ENCODE measurements at places on chromosomes 12 and 14.

GRCh38 chr14:88790501-88791251 lies 2.1 kb downstream of the EML5 start:
- no peak for DNase-seq

GRCh38 chr12:9169979-9170634 lies 38.1 kb downstream of the PZP start:
- no peak for DNase-seq

DNA sequence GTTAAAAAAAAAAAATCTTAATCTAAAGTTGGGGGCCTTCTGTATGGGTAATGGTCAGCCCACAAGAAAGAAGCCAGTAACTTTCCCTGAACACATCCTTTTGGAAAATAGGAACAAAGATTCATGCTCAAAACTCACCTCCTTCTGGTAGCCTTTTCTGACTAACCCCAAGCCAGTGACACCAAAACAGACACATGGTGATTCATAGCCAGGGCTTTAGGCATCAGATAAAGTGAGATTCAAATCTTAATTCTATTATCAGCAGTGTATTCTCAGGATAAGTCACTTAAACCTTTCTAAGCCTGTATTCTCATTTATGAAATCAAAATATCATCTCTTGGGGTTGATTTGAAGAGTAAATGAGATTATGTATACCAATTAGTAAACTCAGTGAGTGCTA lies 4.9 kb downstream of the ATP5MC2 start:
- no peak for DNase-seq

DNA sequence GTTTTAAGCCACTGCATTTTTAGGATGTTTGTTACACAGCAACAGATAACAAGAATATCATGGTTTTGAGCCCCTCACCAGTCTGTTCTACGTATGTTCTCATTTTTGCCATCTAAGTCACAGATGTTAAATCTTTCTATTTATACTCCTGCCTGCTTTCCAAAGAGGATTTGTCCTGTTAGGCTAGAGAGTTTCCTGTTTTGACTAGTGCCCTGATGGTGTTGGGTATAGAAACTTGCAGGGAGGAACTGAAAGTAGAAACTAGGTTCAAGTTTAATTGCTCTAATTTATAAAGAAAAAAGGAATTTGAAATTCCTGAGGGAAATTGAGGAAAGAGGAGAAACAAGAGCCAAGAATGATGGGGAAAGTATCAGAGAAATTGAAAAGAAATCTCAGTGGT lies 74.4 kb upstream of the COCH start:
- no peak for DNase-seq

GRCh38 chr12:111171832-111172231 lies 197.1 kb downstream of the PHETA1 start:
- DNase-seq = no peak

- peak; percentile 74 for DNase-seq
Measured at GRCh38 chr14:75720842-75721498, 59.9 kb downstream of the TTLL5 start.

GRCh38 chr12:48681399-48681709 lies 684 bp downstream of the KANSL2 start:
- DNase-seq = no peak

DNA sequence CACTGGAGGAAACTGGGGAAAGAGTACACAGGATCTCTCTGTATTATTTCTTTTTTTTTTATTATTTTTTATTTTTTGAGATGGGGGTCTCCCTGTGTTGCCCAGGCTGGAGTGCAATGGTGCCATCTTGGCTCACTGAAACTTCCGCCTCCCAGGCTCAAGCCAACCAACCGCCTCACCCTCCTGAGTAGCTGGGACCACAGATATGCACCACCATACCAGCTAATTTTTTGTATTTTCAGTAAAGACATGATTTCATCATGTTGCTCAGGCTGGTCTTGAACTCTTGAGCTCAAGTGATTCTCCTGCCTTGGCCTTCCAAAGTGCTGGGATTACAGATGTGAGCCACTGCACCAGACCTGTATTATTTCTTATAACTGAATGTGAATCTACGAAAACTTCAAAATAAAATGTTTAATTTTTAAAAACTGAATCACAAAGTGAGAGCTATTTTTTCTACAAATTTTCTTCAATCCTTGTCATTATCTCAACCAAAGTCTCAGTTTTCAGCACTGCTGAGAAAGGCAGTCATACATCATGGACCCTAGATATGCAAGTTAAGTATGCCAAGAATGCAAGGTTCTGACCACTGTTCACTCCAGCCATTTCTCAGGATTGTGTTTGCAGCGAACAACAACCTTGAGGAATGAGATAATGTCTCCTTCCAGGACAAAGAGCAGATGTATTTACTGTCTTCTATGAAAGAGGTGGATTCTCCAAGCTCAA lies 2.4 kb downstream of the EAPP start:
- DNase-seq = no peak

DNA sequence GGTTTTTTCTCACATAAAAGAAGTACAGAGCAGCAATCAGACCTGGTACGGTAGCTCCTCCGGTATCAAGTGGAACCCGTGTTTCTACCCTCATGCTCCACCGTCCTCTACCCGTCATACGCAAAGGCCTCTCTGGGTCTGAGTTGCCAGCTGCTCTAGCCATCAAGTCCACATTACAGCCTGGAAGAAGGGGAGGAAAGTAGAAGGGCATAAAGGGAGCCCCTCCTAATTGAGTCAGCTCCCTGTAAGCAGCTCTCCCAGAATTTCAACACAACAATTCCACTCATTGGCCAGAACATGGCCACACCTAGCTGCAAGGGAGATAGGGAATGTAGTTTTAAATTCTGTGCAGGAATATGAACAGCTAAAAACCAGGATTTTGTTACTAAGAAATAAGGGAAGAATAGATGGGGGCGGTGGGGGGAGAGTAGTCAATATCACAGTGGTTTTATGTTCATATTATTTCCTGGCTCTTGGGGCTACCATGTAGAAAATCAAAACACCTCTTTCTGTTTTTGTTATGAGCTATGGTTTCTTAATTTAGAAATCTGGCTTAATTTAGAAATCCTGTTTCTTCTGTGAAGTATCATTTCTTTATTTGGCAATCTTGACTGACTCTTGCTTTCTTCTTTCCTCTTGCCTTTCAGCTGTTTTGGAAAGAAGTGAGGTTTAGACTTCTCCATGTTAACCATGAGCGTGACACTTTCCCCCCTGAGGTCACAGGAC lies 103.9 kb downstream of the AKAP6 start:
- no peak for DNase-seq

- DNase-seq = peak; percentile 91
Measured at GRCh38 chr14:55354500-55354899, 57.1 kb downstream of the ATG14 start.

DNA sequence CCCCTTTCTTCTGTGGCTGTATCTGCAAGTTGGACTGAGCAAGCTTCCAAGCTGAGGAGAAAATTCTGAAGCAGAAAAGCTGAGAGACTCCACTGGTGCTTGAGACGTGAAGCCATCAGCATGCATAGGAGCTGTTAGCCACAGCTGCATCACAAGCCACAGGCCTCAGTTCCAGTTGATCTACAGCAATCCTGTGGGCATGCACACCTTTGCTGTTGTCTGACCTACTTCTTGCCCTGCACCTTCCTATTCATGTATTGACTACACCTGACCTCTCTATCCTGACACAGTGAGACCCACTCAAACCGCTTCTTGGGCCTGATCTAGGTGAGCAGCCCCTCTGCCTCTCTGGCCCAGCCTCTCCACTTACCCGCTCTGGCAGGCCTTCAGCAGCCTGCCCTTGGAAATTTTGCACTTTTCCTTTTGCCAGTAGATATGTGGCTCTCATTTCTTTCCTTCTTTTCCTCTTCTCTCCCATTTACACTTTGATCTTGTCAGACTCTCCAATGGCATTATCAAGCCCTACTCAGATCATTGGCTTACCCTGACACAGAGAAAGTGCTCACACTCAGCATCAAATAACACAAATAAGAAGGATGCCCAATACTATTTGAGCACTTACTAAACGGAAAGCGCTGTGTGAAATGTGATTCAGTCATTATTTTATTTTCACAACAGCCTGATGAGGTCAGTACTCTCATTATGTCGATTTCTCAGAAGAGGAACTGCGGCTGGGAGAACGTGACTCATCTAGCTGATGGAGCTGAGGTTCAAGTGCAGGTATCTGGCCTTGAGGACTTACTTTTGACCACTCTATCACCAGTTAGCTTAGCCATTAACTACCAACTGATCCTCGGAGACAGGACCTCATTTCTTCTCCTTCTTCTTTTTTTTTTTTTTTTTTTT lies 21.9 kb upstream of the PTGR2 start:
- DNase-seq = no peak

- peak; percentile 93 for DNase-seq
Measured at GRCh38 chr14:73728717-73729330, 14.6 kb upstream of the PNMA1 start.

DNA sequence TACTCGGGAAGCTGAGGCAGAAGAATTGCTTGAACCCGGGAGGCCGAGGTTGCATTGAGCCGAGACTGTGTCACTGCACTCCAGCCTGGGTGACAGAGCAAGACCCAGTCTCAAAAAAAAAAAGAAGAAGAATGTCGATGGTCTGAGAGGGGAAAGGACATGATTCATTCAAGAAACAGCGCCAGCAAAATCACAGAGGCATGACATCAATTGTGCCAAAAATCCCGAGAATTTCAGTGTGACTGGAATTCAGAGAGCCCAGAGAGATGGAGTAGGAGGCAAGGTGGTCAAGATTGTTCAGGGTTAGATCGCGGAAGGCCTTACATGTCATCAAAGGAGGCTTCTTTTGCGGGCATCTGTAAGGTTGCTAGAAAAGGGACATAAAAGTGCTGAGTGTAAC lies 483.3 kb downstream of the VRK1 start:
- DNase-seq = no peak

GRCh38 chr12:12813120-12814101 lies at the start of gene DDX47:
Gene DDX47, plus strand, starts transcription at chr12:12813346. Its CDS starts 22 bp downstream, at chr12:12813368.
- DNase-seq = peak; percentile 97

DNA sequence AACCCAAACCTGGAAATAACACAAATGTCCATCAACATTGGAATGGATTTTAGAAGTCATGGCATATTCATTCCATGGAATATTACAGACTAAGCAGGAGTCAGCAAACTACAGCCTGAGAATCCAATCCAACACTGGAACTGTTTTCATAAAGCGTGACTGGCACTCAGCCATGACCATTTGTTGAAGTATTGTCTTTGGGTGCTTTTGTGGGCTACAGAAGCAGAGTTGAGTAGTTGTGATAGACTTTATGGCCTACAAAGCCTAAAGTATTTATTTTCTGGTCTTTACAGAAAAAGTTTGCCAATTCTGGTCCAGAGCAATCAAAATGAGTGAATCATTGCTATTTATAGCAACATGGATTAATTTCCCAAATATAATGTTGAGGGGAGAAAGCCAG lies 34.5 kb upstream of the FRS2 start:
- DNase-seq = no peak

GRCh38 chr12:31440586-31440985 lies 114.6 kb upstream of the SINHCAF start:
- no peak for DNase-seq

DNA sequence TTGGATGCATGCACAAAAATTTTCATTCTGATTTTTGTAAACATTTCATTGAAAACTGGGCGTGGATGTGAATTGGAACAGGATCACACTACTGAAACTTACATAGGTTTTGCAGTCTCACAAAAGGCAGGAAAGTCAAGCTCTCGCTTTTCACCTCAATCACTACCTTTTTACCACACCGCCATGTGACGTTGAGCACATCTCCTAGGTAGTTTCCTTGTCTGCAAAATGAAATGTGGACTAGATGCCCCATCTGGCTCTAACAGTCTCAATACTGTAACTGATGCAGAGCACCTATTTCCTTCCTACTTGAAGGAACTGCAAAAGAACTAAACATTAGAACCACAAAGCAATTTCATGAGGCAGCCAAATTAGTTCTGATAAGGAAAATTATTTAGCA lies 4.4 kb upstream of the YY1 start:
- no peak for DNase-seq

DNA sequence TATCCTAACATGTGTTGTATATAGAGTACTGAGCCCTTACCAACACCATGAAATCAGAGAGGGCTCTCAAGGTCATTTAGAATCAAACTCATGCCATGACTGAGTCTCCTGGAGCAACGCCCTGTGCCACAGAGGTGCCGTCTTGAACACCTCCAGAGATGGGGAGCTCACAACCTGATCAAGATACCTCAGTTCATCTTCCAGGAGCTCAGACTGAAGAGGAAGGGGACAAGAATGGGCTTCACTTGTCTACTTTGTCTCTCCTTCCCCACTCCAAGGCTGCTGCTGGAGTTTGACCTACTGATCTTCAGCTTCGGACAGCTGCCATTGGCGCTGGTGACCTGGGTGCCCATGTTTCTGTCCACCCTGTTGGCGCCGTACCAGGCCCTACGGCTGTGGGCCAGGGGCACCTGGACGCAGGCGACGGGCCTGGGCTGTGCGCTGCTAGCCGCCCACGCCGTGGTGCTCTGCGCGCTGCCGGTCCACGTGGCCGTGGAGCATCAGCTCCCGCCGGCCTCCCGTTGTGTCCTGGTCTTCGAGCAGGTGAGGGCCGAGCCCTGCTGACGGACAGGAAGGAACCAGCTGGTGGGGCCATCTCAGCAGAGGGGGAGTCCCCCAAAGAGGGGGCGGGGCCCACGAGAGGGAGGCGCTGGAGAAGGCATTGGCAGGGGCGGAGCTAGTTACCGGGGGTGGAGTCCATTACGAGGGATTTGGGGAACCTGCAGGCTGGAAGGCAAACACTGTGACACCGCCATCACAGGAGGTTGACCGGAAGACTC lies 12.0 kb downstream of the SOAT2 start:
- DNase-seq = no peak

- DNase-seq = no peak
Measured at GRCh38 chr12:100450735-100451134, 22.9 kb upstream of the NR1H4 start.

DNA sequence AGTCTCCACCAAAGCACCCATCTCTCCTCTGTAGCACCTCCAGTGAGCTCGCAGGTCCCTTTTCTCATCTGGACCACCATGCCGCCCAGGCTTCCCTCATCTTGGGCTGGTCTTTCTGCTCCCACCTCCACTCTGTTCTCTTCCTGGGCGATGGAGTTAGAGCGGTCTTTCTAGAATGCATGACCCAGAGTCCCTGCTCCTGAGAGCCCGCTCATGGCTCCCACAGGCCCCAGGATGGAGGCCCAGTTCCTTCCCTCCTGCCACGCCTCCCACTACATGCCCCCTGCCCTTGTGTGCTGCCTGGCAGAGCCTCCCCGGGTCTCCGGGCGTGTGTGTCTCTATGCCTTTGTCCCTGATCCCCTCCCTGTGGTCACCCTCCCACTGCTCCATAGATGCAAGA lies 100.7 kb upstream of the RTL1 start:
- no peak for DNase-seq

DNA sequence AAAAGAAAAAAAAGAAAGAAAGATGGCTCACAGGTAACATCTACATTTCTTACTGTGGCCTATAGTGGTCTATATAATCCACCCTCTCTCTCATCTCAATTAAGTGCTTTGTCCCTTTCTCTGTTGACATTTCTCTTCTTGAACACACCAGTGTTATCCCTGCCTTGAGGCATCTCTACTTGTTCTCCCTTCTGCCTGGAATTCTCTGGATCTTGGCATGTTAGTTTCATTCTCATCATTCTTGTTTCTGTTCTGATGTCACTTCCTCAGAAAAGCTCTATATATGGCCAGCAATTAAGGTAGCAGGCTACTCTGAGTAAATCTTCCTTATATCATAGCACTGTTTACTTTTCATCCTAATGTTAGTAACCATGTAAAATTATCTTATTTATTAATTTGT lies 155.7 kb upstream of the PDZRN4 start:
- DNase-seq = no peak

All from posterior cingulate gyrus (tissue), 11 donors.